ENCODE measurements at places on chromosomes 3 and 15.

- no peak for DNase-seq
These were observed 11.2 kb downstream of the IGDCC4 start for GRCh38 chr15:65411465-65412071.

- no peak for DNase-seq
These were observed 95.0 kb upstream of the CGNL1 start for GRCh38 chr15:57281321-57281720.

DNA sequence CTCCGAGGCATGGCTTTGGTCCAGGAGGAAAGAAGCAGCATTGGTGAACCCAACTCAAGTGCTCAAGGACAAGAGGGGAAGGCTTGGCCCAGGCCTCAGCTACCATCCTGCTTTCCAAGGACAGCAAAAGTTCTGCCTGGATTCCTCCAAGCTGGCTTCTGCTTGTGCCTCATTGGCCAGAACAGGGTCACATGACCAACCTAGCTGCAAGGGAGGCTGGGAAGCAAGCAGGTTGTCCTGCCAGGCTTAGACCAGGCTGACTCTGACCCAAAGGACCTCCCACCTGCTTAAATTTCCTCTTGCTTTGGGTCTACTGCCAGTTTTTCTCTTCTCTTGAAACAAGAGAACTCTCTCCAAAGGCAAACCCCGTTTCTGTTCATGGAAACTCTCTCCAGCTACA, 70.7 kb downstream of the RPN1 start:
- no peak for DNase-seq

DNA sequence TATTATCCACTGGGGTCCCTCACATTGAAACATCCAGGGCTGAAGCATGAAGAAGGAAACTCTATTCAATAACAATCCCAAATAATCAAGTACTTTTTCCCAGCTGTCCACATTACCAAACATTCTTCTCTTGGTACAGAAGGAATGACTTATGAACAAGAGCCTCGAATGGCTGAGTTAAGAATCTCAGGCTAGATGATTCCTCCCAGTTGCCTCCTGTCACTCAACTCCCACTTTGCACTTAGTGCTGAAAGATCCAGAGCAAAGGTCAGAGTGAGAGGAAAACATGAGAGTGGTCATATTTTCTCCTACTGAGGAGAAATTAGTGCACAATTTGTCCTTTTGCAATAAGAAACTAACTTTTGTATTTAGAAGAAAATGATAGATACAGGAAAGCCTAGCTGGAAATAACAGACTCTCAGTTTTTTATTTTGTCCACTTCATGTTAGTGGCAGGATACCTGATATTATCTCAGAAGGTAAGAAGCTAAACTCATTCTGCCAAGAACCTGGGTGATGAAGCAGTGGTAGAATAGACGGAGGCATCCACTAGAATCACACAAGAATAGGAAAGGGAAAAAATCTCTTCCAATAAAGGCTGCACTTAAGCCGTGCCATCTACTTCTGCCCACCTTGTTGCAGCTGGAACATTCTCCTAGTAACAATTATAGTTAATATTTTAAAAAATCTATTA, 46.2 kb downstream of the GADL1 start:
- no peak for DNase-seq

- DNase-seq, result no peak
These were observed 8.5 kb downstream of the TNK2 start for GRCh38 chr3:195899701-195900435.

DNA sequence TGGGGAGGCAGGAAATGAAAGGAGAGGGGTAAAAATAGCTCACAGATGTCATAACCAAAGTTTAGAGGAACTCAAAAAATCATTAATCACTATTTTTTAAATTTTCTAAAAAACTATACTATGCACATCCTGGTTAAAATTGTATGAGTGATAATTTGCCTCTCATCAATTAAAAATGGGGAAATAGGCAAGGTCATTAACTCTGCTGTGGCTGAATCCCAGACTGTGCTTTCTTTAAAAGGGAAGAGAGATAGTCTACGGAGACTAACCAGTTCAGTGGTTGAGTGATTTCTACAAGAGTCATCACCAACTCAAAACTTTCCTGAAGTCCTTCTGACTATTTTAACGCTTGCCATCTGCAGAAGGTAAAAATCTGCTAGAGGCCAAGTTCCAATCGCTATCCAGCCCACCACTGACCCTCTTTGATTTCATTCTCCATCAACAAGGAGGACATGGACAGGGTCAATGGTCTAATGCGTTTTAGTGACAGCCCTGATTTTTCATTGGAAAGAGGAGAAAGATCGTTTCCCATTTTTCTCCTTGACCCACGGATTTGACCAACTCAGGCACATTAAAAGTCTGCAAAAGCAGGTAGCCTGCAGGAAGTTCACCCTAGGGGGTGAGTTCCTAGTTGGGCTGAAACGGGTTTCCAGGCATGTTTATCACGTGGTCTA, 850 bp downstream of the SUCLG2 start:
- DNase-seq, result peak; percentile 9

DNA sequence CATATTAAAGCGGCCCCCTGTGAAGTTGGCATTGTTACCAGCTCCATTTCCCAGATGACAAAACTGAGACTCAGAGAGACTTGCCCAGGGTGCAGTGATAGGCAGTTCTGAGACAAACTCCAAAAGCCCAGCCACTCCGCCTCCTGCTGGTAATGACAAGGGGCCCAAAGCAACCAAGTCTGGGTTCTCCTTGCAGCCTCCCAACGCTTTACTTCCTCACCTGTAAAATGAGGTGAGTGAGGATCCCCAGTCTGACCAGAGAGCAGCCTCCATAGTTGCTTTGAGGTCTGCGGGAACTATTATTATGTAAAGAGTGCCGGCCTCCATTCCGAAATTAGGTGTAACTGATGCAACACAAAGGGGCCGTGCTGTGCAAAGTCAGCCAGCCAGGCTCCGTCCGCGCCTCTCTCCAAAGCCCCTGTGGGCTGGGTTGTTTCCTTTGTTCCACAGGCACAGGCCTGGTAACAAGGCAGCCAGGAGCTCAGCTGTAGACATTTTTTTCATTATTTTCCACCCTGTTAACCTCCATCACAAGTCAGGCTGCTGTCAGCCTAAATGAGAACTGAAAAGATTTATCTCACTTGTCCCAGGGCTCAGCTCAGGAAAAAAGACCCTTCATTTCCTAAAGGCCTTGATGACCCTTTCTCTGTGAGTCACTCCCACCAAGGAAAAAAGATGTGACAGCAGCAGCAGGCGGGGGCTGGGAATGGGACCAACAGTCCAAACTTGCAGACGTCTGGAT, 139.1 kb upstream of the RAD18 start:
- no peak for DNase-seq

GRCh38 chr3:50567386-50568167, at the start of gene C3orf18:
Gene C3orf18 (minus strand): TSS chr3:50567747. CDS start chr3:50565699, 2,048 bp downstream.
- DNase-seq, result peak; percentile 97

- no peak for DNase-seq
These were observed 198.2 kb downstream of the SLCO3A1 start for GRCh38 chr15:92051716-92052115.

DNA sequence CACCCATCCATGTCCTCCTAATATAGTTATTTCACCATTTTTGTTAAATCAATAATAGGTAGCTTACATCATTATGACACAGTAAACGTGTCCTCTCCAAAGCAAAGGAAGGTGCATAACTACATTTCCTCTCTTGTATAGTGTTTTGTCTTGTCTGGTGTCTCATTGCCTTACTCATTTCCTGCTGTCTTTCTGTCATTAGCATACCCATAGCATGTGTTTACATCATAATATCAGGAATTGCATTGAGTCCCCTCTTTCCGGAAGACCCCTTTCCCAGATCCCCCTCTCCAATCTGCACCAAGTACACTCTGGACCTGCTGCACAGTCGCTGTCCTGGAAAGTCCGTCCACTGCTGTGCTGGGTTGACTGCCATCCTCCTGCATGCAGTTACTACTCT, 47.9 kb downstream of the SOX14 start:
- DNase-seq, result no peak

- DNase-seq, result no peak
These were observed 17.3 kb upstream of the UBE2E2 start for GRCh38 chr3:23185861-23186260.

DNA sequence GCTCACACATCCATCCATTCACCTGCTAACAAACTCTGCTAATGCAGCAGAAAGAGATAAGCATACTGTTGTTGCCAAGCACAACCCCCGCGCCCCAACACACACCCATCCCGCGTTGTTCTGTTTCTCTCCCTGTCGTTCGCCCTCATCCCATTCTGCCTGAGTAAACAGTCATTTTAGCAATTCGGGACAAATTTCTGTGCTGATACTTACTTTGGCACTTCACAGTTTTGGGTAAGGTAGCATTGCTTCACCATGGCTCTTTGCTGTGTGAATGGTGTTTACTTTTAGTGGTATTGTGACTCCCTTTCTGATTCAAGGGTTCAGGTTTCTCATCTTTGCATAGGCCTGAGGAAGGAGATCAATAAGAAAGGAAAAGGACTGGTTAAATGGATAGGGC, 149.7 kb downstream of the AKAP13 start:
- no peak for DNase-seq

- peak; percentile 71 for DNase-seq
These were observed 109.6 kb upstream of the FXR1 start for GRCh38 chr3:180802837-180803236.

DNA sequence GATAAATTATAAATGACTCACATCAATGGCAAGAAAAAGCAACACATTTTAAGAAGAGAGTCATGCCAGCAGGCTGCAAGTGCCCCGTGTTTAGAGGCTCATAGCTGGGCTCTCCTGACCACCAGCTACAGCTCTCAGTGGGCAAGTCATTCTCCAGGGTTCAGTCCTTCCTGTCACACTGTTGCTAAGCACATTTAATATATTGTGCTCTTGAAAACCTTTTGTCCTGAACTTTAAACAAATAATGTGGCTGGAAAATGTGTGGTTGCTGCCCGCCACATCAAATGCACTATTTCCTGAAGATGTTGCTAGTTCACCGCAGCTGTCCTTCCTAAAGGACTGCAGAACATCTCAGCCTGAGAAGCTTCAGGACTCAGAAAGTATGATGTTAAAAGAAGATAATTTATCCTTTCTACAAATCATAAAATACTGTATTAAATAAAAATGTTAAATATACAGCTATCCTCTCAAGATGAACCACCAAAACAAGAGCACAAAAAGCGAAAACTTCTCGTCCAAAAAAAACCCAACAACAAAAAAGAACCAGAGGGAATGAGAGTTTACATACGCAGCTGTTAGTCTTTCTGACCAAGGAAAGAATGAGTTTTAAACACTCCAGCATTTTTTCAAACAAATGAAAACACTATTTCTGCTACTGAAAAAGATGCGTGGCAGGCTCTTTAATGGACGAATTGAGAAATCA, 951 bp downstream of the TARS3 start:
- peak; percentile 83 for DNase-seq

GRCh38 chr3:141337523-141337854, 30.8 kb upstream of the ZBTB38 start:
- no peak for DNase-seq

GRCh38 chr3:172868582-172869200, 118.2 kb downstream of the ECT2 start:
- no peak for DNase-seq

DNA sequence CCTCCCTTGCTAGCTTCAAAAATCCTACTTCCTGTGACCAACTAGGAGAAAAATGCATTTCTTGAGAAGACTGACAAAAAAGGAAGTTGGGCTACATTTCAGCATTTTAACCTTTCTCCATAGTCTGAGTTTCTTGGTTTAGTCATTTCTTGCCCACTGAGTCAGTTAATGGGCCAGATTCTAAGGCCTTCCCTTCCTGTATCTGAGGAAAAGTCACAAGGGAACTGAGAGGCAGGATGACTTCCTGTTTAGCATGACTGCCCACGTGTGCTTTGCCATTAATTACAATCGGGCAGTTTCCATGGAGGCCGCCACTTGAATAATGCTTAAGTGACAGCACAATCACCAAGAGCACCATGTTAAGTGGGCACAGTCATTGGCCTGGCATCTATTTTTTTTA, 794.4 kb upstream of the LMCD1 start:
- no peak for DNase-seq

DNA sequence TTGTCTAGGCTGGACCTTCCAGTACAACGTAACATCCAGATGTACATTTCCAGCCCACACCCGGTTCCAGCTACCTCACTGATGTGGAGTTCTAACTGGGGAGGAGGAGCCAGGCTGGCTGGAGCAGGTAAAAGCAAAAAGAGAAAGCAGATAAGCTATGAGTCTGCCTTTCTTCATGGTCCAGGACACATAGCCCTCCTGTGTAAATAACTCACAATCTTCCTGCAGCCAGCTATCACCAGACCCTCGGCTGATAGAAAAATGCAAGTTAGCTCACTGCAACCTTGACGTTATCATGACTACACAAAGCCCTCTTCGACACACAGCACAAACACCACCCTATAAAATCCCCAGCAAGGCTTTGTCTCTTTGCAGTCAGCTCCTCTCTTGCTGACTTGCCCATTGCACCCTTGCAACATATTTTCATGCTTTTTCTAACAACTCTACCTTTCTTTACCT, 20.5 kb upstream of the ELP6 start:
- DNase-seq, result no peak

DNA sequence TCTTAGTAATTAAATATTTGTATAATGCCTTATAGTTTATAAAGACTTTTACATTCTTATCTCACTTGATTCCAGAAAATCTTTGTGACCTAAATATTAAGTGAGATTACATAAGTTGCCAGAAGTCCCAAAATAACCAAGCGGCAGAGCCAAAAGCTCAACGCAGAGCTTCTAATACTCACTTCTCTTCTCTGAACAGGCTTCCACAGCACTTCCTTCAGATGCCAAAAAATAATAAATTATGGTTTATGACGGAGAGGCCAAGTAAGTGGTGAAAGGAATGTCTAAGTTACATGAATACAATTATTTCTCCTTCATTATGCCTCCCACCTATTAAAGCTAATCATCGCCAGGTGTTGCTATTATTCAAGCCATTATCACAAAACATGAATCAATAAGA, 110.3 kb downstream of the GBE1 start:
- DNase-seq, result no peak

DNA sequence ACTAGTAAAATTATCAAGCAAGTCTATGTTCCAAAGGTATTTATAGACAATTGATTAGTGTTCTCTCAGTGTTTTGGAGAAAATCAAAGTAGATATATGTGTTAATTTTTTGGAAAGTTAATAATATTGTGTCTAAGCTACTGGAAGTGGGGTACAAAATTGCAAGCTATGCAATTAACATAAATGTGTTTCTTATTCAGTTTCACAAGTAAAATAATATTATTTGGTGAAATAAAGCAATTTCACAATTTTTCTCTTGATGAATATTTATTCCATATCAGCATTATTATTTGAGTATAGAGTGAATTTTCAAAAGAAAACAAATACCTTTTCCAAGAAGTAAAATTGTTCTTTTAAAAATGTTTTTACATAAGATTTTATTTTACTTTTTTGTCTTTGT, 1047.7 kb downstream of the TBL1XR1 start:
- DNase-seq, result no peak

DNA sequence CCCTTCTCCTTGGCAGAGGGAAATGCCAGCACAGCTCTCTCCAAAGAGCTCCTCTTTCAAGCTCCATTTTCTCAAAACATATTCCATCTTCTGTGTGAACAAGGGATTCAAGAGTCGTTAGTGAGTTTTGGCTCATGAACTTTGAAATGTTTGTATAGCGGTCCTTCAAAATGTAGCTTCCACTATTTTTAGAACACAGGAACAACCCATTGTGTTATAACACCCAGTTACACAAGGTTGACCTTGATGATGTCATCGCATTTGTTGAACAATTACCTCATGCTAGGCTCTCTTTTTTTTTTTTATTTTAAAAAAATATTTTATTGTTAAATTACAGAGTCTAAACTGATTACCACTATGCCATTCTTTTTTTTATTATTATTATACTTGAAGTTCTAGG, 251.7 kb downstream of the THSD4 start:
- DNase-seq, result no peak

- DNase-seq, result no peak
These were observed 637.1 kb upstream of the CCDC54 start for GRCh38 chr3:106740116-106740515.
